ENCODE measurements at places on chromosomes 16 and 17. TPM values are rescaled to one million over a fixed set of nuclear protein-coding genes. Genes with fewer than 3 reads are reported as not detected.
A peak's percentile ranks its signal among the peaks of the same experiment; 100 is the strongest.

DNA sequence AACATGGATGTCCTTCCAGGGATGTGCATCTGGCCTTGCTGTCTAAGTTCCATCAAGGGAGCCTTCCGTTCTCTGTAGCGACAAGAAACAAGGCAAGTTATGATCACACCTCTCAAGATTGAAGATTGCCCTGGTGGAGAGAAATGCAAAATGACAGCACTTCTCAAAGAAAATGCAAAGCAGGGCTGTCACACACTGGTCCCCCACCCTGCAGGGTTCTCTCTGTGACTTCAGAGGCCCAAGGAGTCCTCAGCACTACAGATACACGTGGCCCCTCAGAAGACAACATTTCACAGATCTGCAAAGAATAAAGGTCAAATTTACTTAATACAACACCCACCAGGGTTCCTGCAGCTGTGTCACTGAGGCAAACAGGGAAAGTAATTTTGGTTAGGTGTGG lies 60.7 kb upstream of the TEX2 start:
- H3K27ac ChIP-seq: no peak overlapping the region
- no peaks in the 10 kb centered on the region for H3K27me3 ChIP-seq
- H3K36me3 ChIP-seq: no peaks in the 10 kb centered on the region
- DNase-seq: no peak
- H3K4me3 ChIP-seq: no peak overlapping the region

GRCh38 chr17:36152639-36153120 lies 23.8 kb downstream of the TBC1D3B start:
- no peaks in the 10 kb centered on the region for H3K27me3 ChIP-seq
- H3K27ac ChIP-seq: no peak overlapping the region
- H3K4me3 ChIP-seq: no peak overlapping the region
- DNase-seq: no peak
- H3K36me3 ChIP-seq: no peaks in the 10 kb centered on the region
- H3K4me1 ChIP-seq: no peaks in the 10 kb centered on the region

Gene TSPAN10
- not detected for total RNA-seq

DNA sequence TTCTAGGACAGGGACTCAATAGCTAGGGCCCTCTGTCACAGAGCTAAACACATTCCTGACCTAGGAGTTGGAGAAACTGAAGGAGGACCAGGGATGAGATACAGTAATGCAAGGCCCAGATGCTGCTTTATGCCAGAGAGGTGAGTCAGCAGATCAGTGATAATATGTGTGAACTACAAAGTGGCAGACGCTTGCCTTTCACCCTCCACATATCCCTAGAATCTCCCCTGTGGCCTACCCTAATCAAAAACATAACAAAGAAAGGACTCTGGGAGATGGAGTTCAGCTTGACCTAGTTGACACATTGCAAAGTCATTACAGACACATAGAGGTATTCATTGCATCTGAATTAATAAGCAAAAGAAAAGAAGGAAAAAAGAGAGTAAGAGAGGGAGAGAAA lies 417.6 kb upstream of the DYNLRB2 start:
- H3K27ac ChIP-seq: no peak overlapping the region
- H3K4me1 ChIP-seq: no peaks in the 10 kb centered on the region
- no peaks in the 10 kb centered on the region for H3K36me3 ChIP-seq
- no peak for DNase-seq
- no peaks in the 10 kb centered on the region for H3K27me3 ChIP-seq

Gene GAS7
- total RNA-seq: 6.8 TPM

DNA sequence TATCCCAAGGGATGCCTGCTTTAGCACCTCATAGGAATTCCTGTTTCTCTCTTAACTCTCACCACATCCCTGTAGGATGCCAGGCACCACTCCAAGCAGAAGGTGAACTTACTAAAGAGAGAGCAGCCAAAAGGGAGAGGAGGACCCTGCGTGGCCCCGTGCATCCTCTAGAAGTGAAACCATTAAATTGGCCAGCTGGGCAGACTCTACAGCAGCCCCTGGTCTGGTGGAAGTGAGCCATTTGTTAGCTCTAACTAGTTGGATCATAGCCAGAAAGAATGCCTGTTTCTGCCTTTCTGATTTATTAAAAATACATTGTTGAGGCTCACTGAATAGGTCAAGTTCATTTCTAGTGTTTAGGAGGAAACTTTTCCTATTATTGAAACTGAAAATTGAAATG lies 22.3 kb downstream of the TMEM11 start:
- no peak overlapping the region for H3K4me3 ChIP-seq
- H3K27ac ChIP-seq: no peak overlapping the region
- H3K36me3 ChIP-seq: peaks cover 21% of the 10 kb centered on the region
- DNase-seq: no peak
- H3K27me3 ChIP-seq: no peaks in the 10 kb centered on the region

GRCh38 chr17:60422162-60422665 lies at the start of gene CHCT1:
CHCT1 (plus strand) TSS chr17:60422489; CDS start chr17:60422593, 104 bp downstream.
- no peak within 1 kb of the TSS for H3K27ac ChIP-seq
- DNase-seq: no peak

DNA sequence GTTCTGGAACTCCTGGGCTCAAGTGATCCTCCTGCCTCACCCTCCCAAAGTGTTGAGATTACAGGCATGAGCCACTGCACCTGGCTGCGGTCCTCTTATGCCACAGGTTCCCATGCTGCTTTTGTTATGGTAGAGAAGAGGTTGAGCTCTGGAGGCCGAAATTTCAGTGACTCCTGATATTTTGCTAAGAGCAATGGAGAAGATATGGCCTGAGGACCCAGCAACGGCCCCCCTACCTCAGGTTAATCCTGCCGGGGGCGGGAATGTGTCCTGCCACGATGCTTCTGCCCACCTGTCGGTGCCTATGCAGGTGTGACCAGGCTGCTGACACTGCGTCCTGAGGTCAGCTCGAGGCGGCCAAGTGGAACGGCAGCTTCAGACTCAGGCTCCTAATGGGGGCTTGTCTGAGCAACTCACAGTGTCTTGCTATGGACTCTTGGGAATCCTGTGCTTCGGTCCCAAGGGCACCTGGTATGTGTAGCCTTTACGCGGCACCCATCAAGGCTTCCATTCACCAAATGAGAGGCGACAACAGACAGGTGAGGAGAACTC lies 7.6 kb upstream of the SEC14L1 start:
- no peaks in the 10 kb centered on the region for H3K27me3 ChIP-seq
- H3K27ac ChIP-seq: no peak overlapping the region
- H3K36me3 ChIP-seq: no peaks in the 10 kb centered on the region
- DNase-seq: no peak

DNA sequence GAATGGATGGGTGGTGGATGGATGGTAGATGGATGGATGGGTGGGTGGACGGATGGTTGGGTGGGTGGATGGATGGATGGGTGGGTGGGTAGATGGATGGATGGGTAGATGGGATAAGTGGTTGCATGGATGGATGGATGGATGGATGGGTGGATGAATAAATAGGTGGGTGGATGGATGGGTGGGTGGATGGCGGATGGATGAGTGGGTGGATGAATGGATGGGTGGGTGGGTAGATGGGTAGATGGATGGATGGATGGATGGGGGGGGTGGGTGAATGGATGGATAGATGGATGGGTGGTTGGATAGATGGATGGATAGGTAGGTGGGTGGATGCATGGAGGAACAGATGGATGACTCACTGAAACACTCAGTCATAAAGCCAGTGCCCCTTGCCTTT lies 51.0 kb upstream of the FASN start:
- no peak overlapping the region for H3K4me3 ChIP-seq
- H3K27me3 ChIP-seq: no peaks in the 10 kb centered on the region

Gene ERI2
- 9.1 TPM for total RNA-seq

GRCh38 chr17:68347380-68347779 lies 56.1 kb downstream of the ARSG start:
- H3K4me1 ChIP-seq: peaks cover 4% of the 10 kb centered on the region
- H3K27ac ChIP-seq: no peak overlapping the region
- no peak for DNase-seq
- no peaks in the 10 kb centered on the region for H3K36me3 ChIP-seq
- no peak overlapping the region for H3K4me3 ChIP-seq

DNA sequence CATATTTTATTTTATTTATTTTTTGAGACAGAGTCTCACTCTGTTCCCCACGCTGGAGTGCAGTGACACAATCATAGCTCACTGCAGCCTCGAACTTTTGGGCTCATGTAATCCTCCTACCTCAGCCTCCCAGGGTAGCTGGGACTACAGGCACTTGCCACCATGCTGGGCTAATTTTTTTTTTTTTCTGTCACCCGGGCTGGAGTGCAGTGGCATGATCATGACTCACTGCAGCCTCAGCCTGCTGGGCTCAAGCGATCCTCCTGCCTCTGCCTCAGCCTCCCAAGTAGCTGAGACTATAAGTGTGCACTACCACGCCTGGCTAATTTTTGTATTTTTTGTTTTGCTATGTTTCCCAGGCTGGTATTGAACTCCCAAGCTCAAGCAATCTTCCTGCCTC lies 17.1 kb downstream of the UNC45B start:
- H3K27me3 ChIP-seq: no peaks in the 10 kb centered on the region
- H3K4me3 ChIP-seq: no peak overlapping the region
- no peaks in the 10 kb centered on the region for H3K36me3 ChIP-seq

Gene EVPLL
- not detected for total RNA-seq

GRCh38 chr17:49691086-49691676 lies 13.3 kb upstream of the SPOP start:
- no peak overlapping the region for H3K4me3 ChIP-seq
- no peaks in the 10 kb centered on the region for H3K36me3 ChIP-seq
- H3K27ac ChIP-seq: no peak overlapping the region
- no peak for DNase-seq

DNA sequence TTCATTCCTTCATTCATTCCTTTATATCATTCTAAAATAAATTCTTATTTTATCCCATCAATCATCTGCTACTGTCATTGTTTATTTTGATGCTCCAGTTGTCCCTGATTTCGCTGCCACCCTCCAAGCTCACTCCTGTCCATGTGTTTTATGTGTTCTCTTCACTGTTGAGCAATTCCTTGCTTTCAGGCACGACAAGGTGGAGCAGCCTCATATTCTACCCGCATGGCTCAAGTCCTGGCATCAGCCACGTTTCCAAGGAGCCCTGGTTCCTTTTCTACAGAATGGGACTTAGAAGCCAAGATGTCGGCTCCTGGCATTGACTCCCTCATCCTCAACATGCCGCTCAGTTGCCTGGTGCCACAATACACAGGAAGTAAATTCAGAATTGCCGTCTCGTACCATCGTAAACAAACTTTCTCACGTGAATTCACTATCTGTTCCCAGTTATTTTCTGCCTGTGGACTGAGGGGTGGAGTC lies 139.0 kb downstream of the RPTOR start:
- no peaks in the 10 kb centered on the region for H3K4me1 ChIP-seq
- H3K27ac ChIP-seq: no peak overlapping the region
- DNase-seq: no peak
- no peak overlapping the region for H3K4me3 ChIP-seq
- H3K27me3 ChIP-seq: no peaks in the 10 kb centered on the region
- H3K36me3 ChIP-seq: no peaks in the 10 kb centered on the region

Gene ADAD2
- 1.8 TPM for total RNA-seq

Gene WDR59
- total RNA-seq: 127 TPM

GRCh38 chr17:39667945-39668924 lies at the start of gene PNMT:
PNMT (plus strand) TSS chr17:39668453; CDS start chr17:39668476, 23 bp downstream.
- peak within 1 kb of the TSS; percentile 60 for H3K4me3 ChIP-seq
- peaks cover 5% of the 10 kb centered on the region for H3K4me1 ChIP-seq
- H3K27me3 ChIP-seq: peaks cover 6% of the 10 kb centered on the region
- peak within 1 kb of the TSS; percentile 23 for H3K27ac ChIP-seq
- DNase-seq: peak; percentile 85

DNA sequence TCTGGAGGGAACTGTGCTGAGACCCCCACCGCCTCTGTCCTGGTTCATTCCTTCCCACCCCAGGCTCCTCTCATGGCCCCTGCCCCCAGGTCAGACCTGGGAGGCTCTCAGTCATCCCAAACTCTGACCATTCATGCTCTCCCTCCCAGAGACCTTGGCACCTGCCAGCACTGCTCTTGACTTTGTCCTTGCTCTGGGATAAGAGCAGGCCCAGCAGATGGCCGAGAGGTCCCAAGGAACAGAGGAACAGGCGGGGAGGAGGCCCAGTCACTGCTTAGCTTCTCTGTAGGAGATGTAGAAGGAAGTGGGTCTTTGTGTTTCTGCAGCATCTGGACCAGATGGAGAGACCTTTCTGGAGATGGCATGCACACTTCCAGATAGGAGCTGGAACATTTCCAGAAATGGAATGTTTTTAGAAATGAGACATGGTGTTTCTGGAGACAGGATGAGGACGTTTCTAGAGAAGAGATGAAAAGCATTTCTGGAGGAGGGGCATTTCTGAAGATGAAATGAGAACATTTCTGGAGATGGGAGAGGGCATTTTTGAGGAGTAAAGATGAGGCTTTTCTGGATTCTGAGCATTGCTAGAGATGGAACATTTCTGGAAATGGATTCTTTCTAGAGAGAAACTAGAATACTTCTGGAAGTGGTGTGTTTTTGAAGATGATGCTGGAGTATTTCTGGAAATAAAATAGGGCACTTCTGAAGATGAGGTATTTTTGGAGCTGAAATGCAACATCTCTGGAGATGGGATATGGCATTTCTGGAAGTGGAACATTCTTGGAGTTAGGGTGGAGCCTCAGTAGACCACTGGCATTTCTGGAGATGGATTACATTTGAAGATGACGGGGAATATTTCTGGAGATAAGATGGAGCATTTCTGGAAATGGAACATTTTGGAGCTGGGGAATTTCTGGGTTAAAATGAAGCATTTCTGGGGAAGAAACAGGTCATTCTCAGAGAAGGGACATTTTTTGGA lies 55.2 kb downstream of the RAI1 start:
- H3K4me1 ChIP-seq: peaks cover 10% of the 10 kb centered on the region
- H3K27ac ChIP-seq: no peak overlapping the region
- H3K4me3 ChIP-seq: no peak overlapping the region
- no peaks in the 10 kb centered on the region for H3K27me3 ChIP-seq
- no peaks in the 10 kb centered on the region for H3K36me3 ChIP-seq
- no peak for DNase-seq

GRCh38 chr17:41421116-41421515 lies 3.3 kb downstream of the KRT37 start:
- no peaks in the 10 kb centered on the region for H3K4me1 ChIP-seq
- no peak overlapping the region for H3K4me3 ChIP-seq
- H3K27ac ChIP-seq: no peak overlapping the region
- no peaks in the 10 kb centered on the region for H3K27me3 ChIP-seq
- no peaks in the 10 kb centered on the region for H3K36me3 ChIP-seq

- H3K4me3 ChIP-seq: no peak overlapping the region
- H3K27ac ChIP-seq: peak overlapping the region; percentile 79
- no peak for DNase-seq
- H3K27me3 ChIP-seq: no peaks in the 10 kb centered on the region
- no peaks in the 10 kb centered on the region for H3K36me3 ChIP-seq
- no peaks in the 10 kb centered on the region for H3K4me1 ChIP-seq
These were observed 12.5 kb upstream of the SREBF1 start for GRCh38 chr17:17849147-17849820.

DNA sequence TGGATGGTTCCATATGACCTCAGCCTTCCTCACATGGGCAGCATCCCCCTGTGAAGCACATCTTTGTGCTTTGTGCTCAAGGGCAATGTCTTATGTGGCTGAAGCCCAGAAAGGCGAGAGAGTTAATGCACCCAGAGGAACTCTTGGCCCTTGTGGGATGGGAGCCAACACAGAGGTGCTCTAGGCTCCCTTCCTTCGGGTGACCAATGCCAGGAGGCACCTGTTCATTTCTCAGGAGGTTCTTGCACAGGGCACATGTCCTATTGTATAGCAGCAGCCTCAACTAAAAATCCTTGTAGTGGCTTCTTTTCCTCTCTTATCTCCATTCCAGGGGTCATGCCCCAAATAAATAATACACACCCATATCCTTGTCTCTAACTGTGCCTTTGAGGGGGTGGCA lies 83.7 kb upstream of the DNAH9 start:
- no peak overlapping the region for H3K27ac ChIP-seq
- H3K4me3 ChIP-seq: no peak overlapping the region
- H3K4me1 ChIP-seq: no peaks in the 10 kb centered on the region
- DNase-seq: no peak
- H3K36me3 ChIP-seq: no peaks in the 10 kb centered on the region

Gene SCNN1G
- 0.54 TPM for total RNA-seq
